K562 (cell line): ENCODE measurements at places on chromosomes 3 and 15.
A peak's percentile ranks its signal among the peaks of the same experiment; 100 is the strongest.

- H3K4me1 ChIP-seq: no peaks in the 10 kb centered on the region
- peaks cover 6% of the 10 kb centered on the region; the same call in 2 of the 3 replicates for H3K27me3 ChIP-seq
- H3K36me3 ChIP-seq: no peaks in the 10 kb centered on the region
- H3K4me3 ChIP-seq: no peak overlapping the region
- no peak overlapping the region for H3K27ac ChIP-seq
Measured at GRCh38 chr15:78195735-78196201, 38.6 kb downstream of the ACSBG1 start.

DNA sequence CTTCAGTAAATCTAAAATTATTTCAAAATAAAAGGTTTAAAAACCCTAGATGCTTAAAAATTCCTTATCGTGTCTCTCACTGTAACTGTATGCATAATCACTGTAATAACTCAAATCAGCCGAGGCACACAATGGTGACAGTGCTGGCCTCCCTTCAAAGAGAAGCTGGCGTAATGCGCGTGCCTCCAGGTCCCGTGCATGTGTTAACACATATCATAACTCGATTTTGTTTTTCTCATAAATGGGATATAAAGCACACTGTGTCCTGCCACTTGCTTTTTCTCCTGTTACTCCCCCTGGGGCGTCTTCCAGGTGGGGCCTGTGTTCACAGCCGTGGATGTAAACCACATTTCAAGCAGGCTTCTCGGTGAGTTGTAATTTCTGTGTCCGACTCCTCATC, 56.0 kb downstream of the TPRA1 start:
- no peak overlapping the region for H3K27ac ChIP-seq
- H3K4me3 ChIP-seq: no peak overlapping the region
- H3K4me1 ChIP-seq: no peaks in the 10 kb centered on the region
- DNase-seq: no peak

DNA sequence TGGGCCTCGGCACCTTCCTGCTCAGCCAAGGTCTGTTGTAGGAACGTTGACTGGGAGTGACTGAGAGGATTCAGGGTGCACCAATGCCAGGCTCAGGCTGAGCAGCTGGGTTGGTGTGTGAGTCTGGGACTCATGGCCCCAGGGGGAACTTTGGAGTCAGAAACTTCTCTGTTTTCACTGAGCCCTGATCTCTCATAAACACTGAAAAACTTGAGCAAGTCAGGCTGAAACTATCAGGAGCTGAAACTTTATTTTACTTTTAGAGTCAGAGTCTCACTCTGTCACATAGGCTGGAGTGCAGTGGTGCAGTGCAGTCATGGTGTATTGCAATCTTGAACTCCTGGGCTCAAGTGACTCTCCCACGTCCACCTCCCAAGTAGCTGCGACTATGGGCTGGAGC, 3.0 kb downstream of the TRAK1 start:
- DNase-seq: no peak
- H3K4me3 ChIP-seq: no peak overlapping the region
- H3K27ac ChIP-seq: no peak overlapping the region
- peaks cover 8% of the 10 kb centered on the region; the same call in 1 of the 3 replicates for H3K36me3 ChIP-seq

- H3K4me1 ChIP-seq: no peaks in the 10 kb centered on the region
- DNase-seq: no peak
- no peaks in the 10 kb centered on the region for H3K36me3 ChIP-seq
- no peak overlapping the region for H3K4me3 ChIP-seq
Measured at GRCh38 chr15:78390826-78391225, 47.2 kb upstream of the IREB2 start.

GRCh38 chr15:99631255-99631654, 65.5 kb downstream of the MEF2A start:
- H3K27ac ChIP-seq: no peak overlapping the region
- DNase-seq: no peak
- H3K4me1 ChIP-seq: no peaks in the 10 kb centered on the region

- no peaks in the 10 kb centered on the region for H3K4me1 ChIP-seq
- no peak overlapping the region for H3K4me3 ChIP-seq
- H3K27me3 ChIP-seq: no peaks in the 10 kb centered on the region
Measured at GRCh38 chr3:111215481-111215880, 143.9 kb downstream of the NECTIN3 start.

DNA sequence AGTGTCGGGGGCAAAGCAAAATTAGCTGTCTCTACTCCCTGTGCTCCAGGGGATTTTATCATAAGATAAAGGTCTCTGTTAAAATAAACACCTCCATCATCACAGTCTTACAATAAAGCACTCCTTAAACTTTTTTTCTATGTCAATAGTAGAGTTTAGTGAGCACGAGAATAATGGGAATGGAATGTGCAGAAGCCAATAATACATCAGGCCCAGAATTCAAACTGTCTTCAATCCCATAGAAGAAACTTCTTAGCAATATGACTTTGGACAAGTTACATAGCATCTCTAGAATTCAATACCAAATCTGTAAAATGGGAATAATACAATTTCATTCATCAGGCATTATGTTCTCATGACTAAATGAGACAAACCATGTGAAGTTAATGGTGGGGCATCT, 49.0 kb upstream of the EPHA3 start:
- H3K4me1 ChIP-seq: no peaks in the 10 kb centered on the region
- H3K27ac ChIP-seq: no peak overlapping the region
- no peaks in the 10 kb centered on the region for H3K27me3 ChIP-seq
- DNase-seq: no peak
- H3K36me3 ChIP-seq: no peaks in the 10 kb centered on the region
- H3K4me3 ChIP-seq: no peak overlapping the region

DNA sequence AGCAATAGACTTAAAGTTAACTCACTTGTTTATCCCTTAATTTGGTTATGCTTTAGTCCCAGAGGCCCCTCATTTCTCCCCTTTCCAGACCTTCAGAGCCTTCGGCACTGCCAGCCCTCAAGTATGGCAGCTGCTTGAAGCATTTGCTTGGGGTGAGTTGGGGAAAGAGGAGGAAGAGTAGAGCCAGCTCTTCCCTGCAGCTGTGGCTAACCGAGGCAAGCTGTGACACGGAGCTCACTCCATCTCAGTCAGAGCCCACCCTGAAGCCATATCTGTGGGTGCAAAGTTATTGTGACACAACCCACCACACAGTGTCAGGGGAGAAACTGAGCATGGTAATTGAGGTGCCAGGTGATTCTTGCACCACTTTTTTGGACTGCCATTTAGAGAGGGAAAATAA, 66.1 kb downstream of the FILIP1L start:
- H3K4me1 ChIP-seq: no peaks in the 10 kb centered on the region
- H3K36me3 ChIP-seq: no peaks in the 10 kb centered on the region
- H3K27ac ChIP-seq: no peak overlapping the region
- no peak overlapping the region for H3K4me3 ChIP-seq

- H3K4me3 ChIP-seq: no peak overlapping the region
- no peak overlapping the region for H3K27ac ChIP-seq
- DNase-seq: no peak
Measured at GRCh38 chr3:14630404-14631100, 21.0 kb upstream of the CCDC174 start.

- peaks cover 56% of the 10 kb centered on the region for H3K27me3 ChIP-seq
- DNase-seq: no peak
- no peaks in the 10 kb centered on the region for H3K4me1 ChIP-seq
- no peaks in the 10 kb centered on the region for H3K36me3 ChIP-seq
- H3K27ac ChIP-seq: no peak overlapping the region
- no peak overlapping the region for H3K4me3 ChIP-seq
Measured at GRCh38 chr3:13767896-13768295, 112.0 kb downstream of the WNT7A start.

GRCh38 chr3:111541911-111542483, at the start of gene CD96:
Gene CD96 (plus strand): TSS chr3:111542197. CDS start chr3:111542249, 52 bp downstream.
- H3K27me3 ChIP-seq: no peaks in the 10 kb centered on the region
- peak; percentile 8 for DNase-seq
- H3K27ac ChIP-seq: no peak within 1 kb of the TSS; the same call in 2 of the 3 replicates
- no peaks in the 10 kb centered on the region for H3K36me3 ChIP-seq
- H3K4me1 ChIP-seq: no peaks in the 10 kb centered on the region

GRCh38 chr3:169104972-169105371, 558.5 kb downstream of the MECOM start:
- no peaks in the 10 kb centered on the region for H3K4me1 ChIP-seq
- no peak overlapping the region for H3K4me3 ChIP-seq
- no peaks in the 10 kb centered on the region for H3K27me3 ChIP-seq
- H3K36me3 ChIP-seq: peaks cover 26% of the 10 kb centered on the region; the same call in 1 of the 3 replicates
- no peak overlapping the region for H3K27ac ChIP-seq

DNA sequence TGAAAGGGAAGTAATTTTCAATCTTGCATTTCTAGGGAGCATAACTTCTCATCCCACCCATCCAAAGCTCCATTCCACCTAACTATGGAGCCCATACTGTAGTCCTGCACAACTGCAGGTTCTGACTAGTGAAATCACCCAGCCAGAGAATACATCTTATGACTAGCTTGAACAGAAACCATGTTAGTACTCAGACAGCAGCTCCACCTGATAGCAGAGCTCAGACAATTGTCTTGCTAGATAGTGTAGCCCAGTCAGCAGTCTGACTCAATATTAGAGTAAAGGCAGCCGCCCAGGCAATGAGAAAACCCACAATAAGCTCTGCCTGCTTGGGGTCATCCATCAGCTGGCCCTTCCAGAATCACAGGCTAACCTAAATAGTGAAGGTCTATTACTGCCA, 544.7 kb upstream of the GBE1 start:
- H3K4me1 ChIP-seq: no peaks in the 10 kb centered on the region
- H3K36me3 ChIP-seq: no peaks in the 10 kb centered on the region
- DNase-seq: no peak

DNA sequence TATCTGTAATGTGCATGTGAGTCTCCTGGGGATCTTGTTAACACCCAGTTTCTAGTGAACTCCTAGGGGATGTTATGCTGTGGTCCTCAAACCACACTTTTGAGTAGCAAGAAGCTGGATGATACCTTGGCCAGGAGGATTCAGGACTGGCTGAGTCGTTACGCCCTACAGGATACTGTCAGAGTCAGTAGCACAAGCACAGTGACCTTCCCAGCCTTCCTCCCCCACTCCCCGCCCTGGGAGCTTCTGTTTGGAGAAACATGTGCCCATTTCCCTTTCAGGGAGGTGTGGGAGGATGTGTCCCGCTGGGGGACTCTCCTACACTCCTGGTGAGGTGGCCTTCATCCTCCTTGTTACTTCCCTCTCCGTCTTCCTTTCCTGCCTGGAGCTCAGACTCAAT, 76.4 kb upstream of the TRPM1 start:
- DNase-seq: no peak
- H3K36me3 ChIP-seq: no peaks in the 10 kb centered on the region
- no peak overlapping the region for H3K27ac ChIP-seq
- H3K4me3 ChIP-seq: no peak overlapping the region

GRCh38 chr15:30872341-30872748, 31.4 kb upstream of the FAN1 start:
- no peaks in the 10 kb centered on the region for H3K4me1 ChIP-seq
- no peaks in the 10 kb centered on the region for H3K27me3 ChIP-seq
- no peak for DNase-seq
- no peak overlapping the region for H3K27ac ChIP-seq
- no peaks in the 10 kb centered on the region for H3K36me3 ChIP-seq

DNA sequence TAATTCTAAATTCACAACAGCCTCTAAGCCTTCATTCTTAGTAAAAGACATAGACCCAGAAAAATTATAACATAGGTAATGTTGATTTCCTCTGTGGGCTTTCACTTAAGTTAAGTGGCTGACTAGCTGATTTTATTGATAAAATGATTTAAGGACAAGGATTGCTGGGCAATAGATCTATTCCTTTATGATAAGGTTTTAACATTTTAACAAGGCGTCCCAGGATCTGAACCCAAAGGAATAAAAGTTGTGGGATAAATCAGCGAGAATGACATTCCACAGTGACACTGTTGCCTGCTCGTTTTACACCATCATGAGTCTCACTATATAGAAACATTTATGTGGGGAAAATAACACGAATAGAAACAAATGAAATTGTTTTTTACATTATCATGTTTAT, 1151.0 kb downstream of the ZPLD1 start:
- DNase-seq: no peak
- H3K4me3 ChIP-seq: no peak overlapping the region
- no peaks in the 10 kb centered on the region for H3K4me1 ChIP-seq
- H3K27me3 ChIP-seq: no peaks in the 10 kb centered on the region

DNA sequence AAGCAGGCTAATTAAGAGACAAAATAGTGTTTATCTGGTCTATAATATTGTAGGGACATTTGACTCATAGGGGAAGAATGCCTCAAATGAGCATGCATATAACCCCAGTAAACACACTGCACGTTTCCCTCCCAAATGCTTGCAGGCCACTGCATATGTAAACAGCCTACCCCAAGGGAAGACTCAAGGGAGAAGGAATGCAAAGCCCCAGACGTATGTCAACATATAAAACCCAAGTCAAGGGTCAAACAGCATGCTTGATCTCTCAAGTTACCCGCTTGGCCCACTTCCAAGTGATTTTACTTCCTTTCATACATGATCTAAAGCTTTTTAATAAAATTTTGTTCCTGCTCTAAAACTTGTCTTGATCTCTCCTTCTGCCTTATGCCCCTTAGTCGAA, 1090.0 kb downstream of the OTOL1 start:
- DNase-seq: no peak
- no peaks in the 10 kb centered on the region for H3K27me3 ChIP-seq
- H3K4me3 ChIP-seq: no peak overlapping the region
- H3K36me3 ChIP-seq: no peaks in the 10 kb centered on the region
- no peak overlapping the region for H3K27ac ChIP-seq
- H3K4me1 ChIP-seq: no peaks in the 10 kb centered on the region

- no peaks in the 10 kb centered on the region for H3K27me3 ChIP-seq
- no peak for DNase-seq
- H3K4me3 ChIP-seq: no peak overlapping the region
- no peak overlapping the region for H3K27ac ChIP-seq
Measured at GRCh38 chr3:97181704-97182103, 367.3 kb downstream of the EPHA6 start.

DNA sequence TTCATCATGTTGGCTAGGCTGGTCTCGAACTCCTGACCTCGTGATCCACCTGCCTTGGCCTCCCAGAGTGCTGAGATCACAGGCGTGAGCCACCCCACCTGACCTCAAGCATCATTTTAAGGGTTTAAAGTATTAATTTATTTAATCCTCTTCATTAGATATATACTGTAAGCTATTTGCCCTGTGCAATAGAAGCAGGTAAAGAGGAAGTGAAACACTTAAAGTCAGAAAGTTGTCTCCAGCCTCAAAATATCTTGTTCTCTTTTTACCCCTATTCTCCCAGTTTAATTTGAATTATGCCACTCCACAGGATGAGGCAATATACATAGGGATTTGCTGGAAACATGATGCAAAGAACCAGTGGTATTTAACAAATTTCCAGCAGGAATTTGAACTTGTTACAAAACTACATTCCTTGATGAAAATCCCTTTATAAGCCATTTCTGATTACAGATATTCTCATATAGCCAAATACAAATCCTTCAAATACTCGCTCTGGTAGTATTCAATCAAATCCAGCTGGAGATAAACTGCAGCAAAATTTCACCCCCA, 2.0 kb downstream of the NDUFB5 start:
- DNase-seq: no peak
- no peak overlapping the region for H3K4me3 ChIP-seq
- no peaks in the 10 kb centered on the region for H3K27me3 ChIP-seq
- H3K4me1 ChIP-seq: peaks cover 10% of the 10 kb centered on the region; the same call in 1 of the 2 replicates
- no peak overlapping the region for H3K27ac ChIP-seq

GRCh38 chr3:151987893-151988292, 114.5 kb downstream of the SUCNR1 start:
- no peaks in the 10 kb centered on the region for H3K36me3 ChIP-seq
- DNase-seq: no peak
- no peaks in the 10 kb centered on the region for H3K4me1 ChIP-seq
- H3K4me3 ChIP-seq: no peak overlapping the region

- no peak overlapping the region for H3K4me3 ChIP-seq
- H3K4me1 ChIP-seq: no peaks in the 10 kb centered on the region
- peaks cover 21% of the 10 kb centered on the region for H3K27me3 ChIP-seq
- H3K36me3 ChIP-seq: no peaks in the 10 kb centered on the region
Measured at GRCh38 chr15:88428805-88429605, 38.2 kb downstream of the MRPL46 start.

GRCh38 chr3:194941360-194941955, 255.8 kb downstream of the FAM43A start:
- no peak overlapping the region for H3K4me3 ChIP-seq
- no peak overlapping the region for H3K27ac ChIP-seq
- H3K27me3 ChIP-seq: peaks cover 79% of the 10 kb centered on the region
